ENCODE measurements at places on chromosomes 11 and 22.

DNA sequence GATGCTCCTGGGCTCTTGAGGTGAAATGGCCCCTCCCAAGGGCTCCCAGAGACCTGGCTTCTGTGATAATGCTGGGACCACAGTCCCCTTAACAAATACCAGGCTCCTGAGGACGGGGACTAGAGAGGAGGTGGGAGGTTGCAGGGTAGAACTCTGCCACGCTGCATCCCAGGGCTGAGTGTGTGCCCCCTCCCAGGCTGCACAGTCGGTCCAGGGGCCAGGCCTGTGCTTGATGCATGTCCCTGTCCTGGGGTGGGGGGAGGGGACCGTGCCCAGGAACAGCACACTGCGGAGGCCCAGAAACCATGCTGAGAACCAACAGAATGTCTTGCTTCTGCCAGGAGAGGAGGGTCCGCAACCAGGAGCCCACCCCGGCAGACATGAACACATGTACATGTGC, 9.3 kb downstream of the CSF2RB start:
- no peak for DNase-seq

GRCh38 chr11:120546312-120547205, 35.0 kb downstream of the GRIK4 start:
- DNase-seq: peak; percentile 96

- no peak for DNase-seq
Observed at GRCh38 chr11:61905801-61906521, 11.4 kb downstream of the RAB3IL1 start.

GRCh38 chr11:83520849-83521248, 234.7 kb upstream of the CCDC90B start:
- DNase-seq: no peak

GRCh38 chr11:1197431-1197885, 25.4 kb upstream of the MUC5B start:
- no peak for DNase-seq

- no peak for DNase-seq
Observed at GRCh38 chr11:17511571-17511970, 32.6 kb downstream of the USH1C start.

GRCh38 chr11:33045551-33046255, 6.3 kb downstream of the TCP11L1 start:
- DNase-seq: peak; percentile 50

DNA sequence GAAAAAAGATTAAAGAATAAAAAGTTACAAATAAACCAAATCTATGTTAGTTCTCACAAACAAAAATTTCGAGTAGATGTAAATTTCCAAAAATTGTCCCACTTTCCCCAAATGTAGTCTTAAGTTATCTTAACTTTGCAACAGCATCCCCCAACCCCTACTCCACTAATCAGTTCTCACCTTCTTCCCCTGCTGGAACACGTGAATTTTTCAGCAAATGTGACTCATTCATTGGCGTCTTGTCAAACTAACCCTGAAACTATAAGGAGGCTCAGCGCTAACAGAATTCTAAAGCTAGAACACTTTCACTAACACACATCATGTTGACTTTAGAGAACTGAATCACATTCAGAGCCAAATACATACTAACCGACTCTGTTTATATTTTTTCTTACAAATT, 46.1 kb downstream of the PHF21A start:
- DNase-seq: peak; percentile 61

GRCh38 chr22:19784384-19785175, 24.0 kb downstream of the TBX1 start:
- DNase-seq: no peak

GRCh38 chr22:38737302-38738060, 18.3 kb downstream of the SUN2 start:
- DNase-seq: no peak

GRCh38 chr11:46686886-46687795, 13.3 kb downstream of the ARHGAP1 start:
- DNase-seq: peak; percentile 29

DNA sequence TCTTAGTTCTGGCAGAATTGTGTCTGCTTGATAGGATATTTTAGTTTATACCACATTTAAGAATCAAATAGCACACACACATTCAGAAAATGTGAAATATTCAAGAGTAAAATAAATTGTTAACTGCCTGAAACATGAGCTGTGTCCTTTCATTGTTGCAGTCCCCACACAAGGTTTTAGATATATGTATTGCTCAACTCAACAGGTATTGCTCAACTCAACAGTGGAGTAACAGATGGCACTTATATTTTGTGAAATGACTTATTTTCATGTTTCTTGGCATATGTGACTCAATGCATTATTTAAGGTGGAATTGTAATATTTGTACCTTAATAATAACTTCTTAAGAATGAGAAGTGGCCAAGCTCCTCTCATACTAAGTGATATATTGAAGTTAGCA, 760.3 kb downstream of the CNTN5 start:
- DNase-seq: no peak

DNA sequence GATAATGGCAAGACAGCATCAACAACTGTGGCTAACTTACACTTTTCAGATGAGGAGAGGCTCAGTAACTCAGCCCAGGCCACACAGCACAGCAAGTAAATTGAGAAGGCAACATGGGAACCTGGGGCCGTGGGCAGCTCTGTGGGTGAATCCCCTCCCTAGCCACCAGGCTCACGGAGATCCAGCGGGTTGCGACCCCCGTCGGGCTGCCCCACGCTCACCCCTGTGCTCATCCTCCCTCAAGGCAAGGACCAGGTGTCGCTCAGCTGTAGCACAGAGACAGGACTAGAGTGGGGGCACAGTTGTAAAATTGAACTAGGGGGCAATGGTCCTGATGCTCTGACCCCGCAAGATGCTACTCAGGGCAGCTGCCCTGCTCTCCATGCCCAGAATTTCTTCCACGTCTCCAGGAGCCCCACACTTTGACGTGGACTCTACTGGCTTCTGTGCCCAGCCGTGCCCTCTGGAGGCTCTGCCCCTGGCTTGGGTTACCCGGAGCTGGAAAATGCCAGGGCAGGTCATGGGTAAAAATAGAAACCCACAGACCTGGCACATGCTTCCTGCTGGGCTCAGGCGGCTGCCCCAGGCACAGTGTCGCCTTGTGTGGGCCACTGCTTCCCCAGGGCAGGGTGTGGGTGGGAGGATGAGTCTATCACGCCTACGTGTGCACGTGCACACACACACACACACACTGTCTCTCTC, 9.0 kb downstream of the TUBA8 start:
- DNase-seq: no peak

DNA sequence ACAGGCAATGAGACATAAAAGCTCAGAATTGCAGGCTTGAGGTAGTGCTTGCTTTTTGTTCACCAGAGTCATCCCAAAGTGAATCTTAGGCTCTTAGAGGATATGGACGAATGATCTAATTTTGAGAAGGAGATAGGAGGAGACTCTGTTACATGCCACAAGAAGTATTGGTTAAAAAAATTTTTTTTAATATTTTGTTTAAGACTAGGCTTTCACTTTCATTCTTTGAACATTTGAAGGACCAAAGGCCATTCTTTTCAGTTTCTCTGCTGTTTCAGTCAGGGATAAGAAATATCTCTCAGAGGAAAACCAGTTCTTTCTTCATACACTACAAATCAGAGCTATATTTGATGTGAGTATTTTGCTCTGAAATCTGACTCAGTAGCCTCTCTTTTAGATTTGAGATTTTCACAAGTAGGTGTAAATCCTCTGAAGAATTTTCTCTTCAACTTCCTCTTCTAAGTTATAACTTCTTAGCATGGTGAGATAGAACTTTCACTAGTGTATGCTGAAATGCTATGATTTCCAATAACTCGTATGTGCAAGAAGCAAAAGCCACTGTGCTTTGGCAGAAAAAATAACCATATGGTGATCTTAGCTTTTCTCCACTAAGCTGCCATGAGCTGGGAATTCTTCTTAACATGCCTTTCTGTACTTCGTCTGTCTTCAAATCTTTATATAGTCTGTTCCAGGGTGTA, 24.1 kb upstream of the FAM181B start:
- DNase-seq: no peak

DNA sequence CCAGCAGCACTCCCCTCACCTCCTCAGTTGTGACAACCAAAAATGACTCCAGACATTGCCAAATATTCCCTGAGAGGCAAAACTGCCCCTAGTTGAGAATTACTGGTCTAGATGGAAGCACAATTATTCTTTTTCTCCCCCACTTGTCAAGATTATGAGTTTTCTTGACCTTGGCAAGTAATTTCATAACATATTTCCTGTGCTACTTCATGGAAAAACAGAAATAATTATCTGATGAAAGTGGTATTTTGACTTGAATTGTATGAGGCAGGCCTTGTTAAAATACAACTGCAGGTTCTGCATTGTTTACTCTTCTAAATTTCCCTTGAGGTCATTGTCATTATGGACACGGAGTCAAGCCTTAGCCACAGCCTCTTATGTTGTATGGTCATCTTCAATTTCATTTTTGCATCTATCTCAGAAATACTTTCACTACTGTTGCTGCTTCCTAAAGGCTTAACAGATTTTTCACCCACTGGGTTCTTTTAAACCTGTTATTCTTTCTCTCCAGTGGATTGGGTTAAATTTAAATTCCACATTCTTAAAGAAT, 32.2 kb upstream of the LDLRAD3 start:
- no peak for DNase-seq

DNA sequence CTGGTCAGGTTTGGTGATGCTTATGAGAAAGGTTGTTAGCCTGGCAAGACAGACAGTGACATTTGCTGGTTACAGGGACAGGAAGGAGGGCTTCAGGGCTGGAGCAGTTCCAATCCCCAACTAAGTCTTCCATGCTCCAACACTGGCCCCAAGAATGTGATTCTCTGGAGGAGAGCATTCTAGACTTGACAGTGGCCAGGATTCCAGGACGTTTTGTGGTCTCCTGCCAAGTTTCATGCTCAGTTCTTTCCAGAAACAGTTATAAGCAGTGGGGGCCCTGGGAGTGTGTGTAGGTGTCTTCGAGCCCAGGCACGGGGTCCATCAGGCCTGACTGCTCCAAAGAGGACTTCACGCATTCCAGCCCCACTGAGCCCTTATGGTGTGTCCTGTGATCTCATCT, 8.9 kb upstream of the GRK3 start:
- no peak for DNase-seq

- DNase-seq: no peak
Observed at GRCh38 chr22:29152045-29152953, 53.4 kb upstream of the EMID1 start.

- DNase-seq: peak; percentile 91
Observed at GRCh38 chr11:110092515-110093406, at the start of gene ZC3H12C. Gene ZC3H12C (plus strand): TSS chr11:110093392. CDS start chr11:110093412, 20 bp downstream.

DNA sequence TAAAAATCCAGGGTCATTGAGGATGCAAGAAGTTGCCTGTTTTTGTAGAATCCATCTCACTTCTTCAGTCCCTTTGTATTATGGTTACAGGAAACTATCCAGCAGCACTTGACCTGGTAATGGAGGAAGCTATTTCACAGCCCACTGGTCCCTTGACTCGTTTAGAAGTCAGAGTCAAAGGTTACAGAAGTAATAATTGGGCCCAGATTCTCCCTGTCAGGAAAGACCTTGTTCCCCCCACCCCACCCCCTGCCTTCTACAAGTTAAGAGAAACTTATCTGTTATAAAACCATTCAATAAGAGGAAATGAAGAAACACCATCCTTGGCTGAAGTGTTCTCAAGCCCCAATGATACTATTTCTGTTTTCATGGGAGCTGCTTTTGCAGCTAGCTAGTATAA, 65.8 kb downstream of the CSTPP1 start:
- no peak for DNase-seq

- DNase-seq: peak; percentile 9
Observed at GRCh38 chr22:28009272-28009827, 90.3 kb upstream of the PITPNB start.

DNA sequence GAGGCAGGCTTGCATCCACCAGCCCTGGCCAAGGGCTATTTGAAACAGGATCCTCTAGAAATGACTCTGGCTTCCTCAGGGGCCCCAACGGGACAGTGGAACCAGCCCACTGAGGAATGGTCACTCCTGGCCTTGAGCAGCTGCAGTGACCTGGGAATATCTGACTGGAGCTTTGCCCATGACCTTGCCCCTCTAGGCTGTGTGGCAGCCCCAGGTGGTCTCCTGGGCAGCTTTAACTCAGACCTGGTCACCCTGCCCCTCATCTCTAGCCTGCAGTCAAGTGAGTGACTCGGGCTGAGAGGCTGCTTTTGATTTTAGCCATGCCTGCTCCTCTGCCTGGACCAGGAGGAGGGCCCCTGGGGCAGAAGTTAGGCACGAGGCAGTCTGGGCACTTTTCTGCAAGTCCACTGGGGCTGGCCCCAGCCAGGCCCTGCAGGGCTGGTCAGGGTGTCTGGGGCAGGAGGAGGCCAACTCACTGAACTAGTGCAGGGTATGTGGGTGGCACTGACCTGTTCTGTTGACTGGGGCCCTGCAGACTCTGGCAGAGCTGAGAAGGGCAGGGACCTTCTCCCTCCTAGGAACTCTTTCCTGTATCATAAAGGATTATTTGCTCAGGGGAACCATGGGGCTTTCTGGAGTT, 13.3 kb downstream of the IL10RA start:
- DNase-seq: no peak

- no peak for DNase-seq
Observed at GRCh38 chr22:22450343-22450839, 58.2 kb downstream of the ZNF280B start.

- DNase-seq: no peak
Observed at GRCh38 chr11:44527476-44527875, 38.0 kb upstream of the CD82 start.

- DNase-seq: no peak
Observed at GRCh38 chr11:43845816-43846215, 34.8 kb upstream of the ALKBH3 start.

GRCh38 chr22:17396516-17396915, 27.3 kb downstream of the CECR2 start:
- no peak for DNase-seq

DNA sequence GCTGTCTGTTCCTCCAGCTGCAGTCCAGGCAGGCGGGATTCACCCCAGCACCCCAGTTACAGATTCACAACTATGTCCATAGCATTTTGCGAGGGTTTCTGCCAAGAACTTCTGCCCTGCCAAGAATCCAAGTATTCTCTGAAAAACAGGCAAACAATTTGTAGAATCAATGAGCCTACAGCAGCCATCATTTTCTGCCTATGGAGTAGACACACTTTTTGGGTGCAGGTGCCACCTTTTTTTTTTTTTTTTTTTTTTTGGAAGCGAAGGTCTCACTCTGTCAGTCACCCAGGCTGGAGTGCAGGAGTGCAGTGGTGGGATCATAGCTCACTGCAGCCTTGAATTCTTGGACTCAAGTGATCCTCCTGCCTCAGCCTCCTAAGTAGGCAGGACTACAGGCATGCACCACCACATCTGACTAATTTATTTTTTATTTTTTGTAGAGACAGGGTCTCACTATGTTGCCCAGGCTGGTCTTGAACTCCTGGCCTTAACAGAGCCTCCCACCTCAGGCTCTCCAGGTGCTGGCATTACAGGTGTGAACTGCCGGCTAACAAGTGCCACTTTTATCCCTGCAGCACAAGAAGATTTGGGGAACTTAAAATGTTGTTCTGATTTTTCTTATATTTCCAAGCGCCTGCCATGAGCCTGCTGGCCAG, 195.1 kb downstream of the SNX19 start:
- DNase-seq: no peak

GRCh38 chr22:41320416-41321240, 19.3 kb downstream of the ZC3H7B start:
- no peak for DNase-seq

DNA sequence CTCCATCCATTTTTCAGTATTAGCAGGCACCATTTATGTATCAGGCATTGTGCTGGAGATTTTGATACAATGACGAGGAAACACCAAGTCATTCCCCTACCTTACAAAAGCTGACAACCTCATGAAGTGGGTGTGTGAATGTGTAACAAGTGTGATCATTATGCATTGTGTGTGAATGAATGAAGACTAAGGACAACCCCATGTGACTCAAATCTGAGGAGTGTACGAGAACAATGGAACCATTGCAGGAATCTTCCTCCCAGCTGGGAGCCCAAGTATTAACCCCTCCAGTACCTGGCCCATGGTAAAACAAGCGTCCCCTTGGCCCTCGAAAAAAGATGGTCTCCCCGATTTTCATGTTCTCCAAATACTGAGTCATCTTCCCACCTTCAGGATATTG, 4.4 kb downstream of the CYB5R2 start:
- no peak for DNase-seq

Measured in NCI-H226 (cell line).